HEK293T (cell line): ENCODE measurements at places on chromosomes 16 and 17.
A peak's percentile ranks its signal among the peaks of the same experiment; 100 is the strongest.

GRCh38 chr16:15898654-15899053 lies 10.3 kb upstream of the CEP20 start:
- no peak for DNase-seq

DNA sequence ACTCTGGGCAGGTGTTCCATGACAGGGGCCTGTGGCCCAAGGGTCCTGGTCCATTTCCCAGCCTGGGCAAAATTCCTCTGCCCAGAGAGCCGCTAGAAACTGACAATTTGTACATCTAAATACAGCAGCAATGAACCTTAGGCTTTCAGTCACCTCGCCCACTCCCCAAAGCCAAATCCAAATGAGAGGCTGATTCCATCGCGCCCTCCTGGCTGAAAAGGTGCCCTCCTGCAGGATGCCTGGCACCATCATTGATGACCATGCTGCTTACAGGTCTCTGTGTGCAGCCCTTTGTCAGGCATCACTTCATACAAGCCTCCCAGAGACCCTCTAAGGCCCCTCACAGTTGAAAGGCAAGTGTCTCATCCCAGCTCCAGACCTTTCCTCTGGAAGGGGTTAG lies 114.7 kb downstream of the C16orf78 start:
- no peak for DNase-seq

DNA sequence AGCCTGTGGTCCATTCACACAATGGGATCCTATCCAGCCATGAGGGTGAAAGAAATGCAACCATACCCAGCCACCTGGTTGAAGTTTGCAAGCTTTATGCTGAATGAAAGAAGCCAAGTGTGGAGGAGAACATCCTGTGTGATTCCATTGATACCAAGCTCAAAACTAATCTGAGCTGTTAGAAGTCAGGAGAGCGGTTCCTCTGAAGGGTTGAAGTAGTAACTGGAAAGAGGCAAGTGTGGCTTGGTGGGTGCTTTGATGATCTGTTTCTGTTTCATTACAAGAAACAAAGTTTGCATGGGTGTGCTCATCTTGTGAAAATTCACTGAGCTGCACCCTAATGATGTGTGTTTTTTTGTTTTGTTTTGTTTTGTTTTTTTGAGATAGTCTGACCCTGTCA lies 99.4 kb downstream of the SALL1 start:
- no peak for DNase-seq

- no peak for DNase-seq
Observed at GRCh38 chr17:13558588-13558987, 43.1 kb downstream of the HS3ST3A1 start.

- no peak for DNase-seq
Observed at GRCh38 chr16:2769675-2770056, 7.4 kb downstream of the ELOB start.

- no peak for DNase-seq
Observed at GRCh38 chr16:2987833-2988232, 7.6 kb upstream of the PKMYT1 start.

- DNase-seq = no peak
Observed at GRCh38 chr16:23436951-23437350, 16.0 kb downstream of the COG7 start.

DNA sequence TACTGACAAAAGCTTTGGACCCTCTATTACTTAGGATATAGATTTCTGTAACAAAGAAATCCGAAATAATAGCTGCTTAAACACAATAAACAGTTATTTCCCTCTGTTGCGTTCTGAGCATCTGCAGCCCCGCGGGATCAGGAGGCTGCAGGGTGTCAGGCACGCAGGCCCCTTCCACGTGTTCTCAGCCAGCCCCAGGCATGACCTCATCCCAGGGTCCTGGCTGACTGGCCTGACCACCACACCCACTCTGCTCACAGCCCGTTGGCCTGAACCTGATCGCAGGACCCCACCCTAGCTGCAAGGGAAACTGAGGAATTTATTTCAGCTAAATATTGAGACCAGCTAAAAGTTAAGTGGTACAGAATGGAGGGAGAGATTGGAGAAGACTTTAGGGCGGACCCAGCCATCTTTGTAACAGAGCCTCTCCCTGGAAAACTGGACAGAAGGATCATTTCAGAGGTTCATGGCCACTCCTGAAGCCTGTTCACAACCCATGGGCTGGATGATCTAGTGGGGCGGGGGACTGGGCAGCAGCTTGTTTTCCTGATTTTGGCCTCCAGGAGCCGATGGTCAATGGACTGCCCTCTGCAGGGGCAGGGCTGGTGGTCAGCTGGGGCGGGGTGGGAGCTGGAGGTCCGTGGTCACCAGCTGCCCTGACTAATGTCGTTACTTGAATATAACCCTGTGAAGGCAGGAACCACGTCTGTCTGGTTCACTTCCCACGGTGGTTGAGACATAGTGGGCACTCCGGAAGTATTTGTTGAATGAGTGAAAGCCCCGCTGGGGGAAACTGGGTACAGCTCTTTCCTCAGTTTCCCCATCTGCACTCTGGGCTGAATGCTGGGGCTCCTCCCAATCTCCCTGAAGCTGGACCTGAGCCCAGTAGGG lies 10.9 kb downstream of the CETP start:
- DNase-seq = no peak

DNA sequence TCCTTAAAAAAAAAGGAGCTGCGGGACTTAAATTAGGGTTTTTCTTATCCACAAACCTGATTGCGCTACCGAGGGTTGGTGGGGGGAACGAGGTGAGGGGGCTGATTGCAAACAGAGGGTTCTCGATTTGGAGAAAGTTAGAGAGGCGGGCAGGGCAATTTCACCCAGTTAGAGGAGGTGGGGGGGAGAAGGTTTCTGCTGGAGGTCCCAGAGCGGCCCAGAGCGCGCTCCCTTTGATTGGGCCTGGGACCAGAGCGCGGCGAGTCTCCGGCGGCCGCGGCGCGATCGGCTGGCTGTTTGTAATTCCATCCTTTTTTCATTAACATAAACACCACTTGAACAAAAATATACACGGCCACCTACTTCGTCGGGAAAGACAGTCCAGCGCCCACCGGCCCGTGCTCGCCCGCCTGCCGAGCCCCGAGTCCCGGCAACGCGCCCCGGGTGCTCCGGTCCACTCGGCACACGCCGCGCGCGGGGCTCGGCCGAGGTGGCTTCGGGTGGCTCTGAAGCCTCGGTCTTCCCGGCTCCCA lies 13.3 kb upstream of the FOXF1 start:
- no peak for DNase-seq

- DNase-seq = no peak
Observed at GRCh38 chr16:81623365-81624102, 155.6 kb upstream of the PLCG2 start.

DNA sequence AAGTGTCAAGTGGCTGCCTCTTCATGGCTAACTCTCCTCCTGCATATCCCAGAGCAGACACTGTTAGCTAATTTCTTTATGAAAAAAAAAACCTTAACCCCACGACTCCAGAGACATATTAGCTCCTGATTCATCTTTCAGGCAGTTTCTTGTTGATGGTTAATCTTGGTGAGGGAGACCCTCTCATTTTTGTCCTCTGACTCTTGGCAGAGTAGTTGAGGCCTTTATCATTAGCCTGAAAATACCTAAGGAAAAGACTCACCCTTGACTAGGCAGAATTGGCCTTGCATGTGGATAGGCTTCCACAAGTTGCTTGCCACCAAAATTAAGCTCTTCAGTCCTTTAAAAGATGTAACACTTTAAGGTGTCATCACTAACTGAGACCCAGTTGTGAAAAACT lies 4.0 kb downstream of the CRYBA1 start:
- no peak for DNase-seq

DNA sequence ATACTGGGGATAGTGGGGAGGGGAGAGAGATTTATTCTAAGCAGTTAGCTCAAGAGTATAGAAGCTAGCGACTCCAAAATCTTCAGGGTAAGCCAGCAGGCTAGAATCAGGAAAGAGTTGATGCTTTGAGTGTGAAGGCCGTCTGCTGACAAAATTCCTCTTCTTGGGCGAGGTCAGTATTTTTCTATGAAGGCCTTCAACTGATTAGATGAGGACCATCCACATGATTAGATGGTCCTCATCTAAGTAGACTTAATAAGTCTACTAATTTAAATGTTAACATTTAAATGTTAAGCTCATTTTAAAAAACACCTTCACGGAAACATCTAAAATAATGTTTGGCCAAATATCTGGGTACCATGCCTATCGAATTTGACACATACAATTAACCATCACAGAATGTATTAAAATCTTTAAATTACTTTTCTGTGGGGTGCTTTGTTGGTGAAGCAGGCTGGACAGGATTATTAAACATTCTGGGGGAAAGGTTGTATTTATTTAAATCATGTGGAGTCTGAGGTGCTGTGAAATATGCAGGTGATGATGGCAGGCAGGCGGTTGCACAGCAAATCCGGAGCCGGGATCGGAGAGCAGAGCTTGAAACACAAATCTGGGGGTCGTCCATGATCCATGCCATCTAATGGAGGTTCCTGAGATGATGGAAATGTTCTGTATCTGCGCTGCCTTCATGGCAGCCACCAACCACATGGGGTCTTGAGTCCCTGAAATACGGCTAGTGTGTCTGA lies 49.8 kb upstream of the ADORA2B start:
- DNase-seq = no peak

GRCh38 chr16:2979669-2980226 lies 498 bp downstream of the PKMYT1 start:
- peak; percentile 32 for DNase-seq

GRCh38 chr17:8949061-8949661 lies 16.3 kb downstream of the PIK3R5 start:
- DNase-seq = no peak

- no peak for DNase-seq
Observed at GRCh38 chr17:68127914-68128313, 92.4 kb downstream of the KPNA2 start.

GRCh38 chr17:27290916-27291598 lies 2.9 kb upstream of the WSB1 start:
- DNase-seq = no peak

DNA sequence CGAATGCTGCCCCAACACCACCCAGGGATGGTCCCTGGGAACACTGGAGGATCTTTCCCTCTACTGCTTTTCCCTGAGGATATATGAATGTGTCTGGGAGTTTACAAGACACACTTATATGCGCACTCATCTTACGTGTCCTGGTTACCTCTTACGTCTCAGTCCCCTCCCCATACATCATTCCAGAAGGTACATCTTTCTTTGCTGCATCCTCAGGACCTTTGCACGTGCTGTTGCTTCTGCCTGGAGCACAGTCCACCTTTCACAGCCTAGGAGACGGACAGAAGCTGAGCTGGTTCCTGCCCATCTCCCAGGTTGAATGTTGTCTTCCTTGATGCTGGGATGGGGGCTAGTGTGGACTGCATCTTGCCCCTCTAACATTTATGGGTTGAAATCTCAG lies 153.0 kb upstream of the FOXF1 start:
- no peak for DNase-seq

DNA sequence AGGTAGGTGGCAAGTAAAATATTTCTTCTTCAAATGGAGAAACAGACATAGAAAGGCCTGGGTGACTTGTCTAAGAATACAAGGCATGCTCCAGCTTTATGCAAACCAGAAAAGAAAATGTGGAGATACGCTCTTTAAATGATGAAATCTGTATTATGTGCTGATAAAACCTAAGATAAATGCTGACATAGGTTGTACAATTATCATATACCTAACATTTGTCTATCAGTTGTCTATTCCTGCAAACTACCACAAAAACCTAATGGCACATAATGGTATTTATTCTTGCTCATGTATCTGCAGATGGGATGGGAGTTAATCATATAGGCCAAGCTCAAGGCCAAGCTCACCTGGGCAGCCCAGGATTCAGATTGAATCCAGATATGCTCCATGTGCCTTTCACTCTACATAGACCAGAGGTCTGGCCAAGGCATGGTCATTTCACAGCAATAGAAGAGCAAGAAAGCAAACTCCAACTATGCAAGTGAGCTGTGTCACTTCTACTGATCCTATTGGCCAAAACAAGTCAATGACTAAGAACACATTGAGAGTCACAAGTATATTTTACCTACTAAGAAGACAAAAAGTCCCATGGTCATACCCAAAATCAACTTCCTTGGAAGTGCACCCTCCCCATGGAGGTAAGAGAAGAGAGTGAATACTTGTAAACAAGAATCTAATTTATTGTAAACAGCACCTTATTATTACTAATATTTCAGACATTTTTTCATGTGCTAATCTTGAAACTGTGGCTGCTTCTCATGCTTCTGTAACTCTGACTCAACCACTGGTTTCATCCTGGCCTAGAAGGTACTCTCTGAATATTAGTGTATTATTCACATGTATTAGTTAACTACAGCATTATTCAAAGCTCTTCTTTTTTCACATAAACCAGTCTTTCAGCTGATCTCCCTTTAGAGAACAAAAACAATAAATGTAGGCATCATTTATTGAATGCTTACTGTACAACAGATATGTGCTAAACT lies 270.7 kb upstream of the SOX9 start:
- no peak for DNase-seq

DNA sequence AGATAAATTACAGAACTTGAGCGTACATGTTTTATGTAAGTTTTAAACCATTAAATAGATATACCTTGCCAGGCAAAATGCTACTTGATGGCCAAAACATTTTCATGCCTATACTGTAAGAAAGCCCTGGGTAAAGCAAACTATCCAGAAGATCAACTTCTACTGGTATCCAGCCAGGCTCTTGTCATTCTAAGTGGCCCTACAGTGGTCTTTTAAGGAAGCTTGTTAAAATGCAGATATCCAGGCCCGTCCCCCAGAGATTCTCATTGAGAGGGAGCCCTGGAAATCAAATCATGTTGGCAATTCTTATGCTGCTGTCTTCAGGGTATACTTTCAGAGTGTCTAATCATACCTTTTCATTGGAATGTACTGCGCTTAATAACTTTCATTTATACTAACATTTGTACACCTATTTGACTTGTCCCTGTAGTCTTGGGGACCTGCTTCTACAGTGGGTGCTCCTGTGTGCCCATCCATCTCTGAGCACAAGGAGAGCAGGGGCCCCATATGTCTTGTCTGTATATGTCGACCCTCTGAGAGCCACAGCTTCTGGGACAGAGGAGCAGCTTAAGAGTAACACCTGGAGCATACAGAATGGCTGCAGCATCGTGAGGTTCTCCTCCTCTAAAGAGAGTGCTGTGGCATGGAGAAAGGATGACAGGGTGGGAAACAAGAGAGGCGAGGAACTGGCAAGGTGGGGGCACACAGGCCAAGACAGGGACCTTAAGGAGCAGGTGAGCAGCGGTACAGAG lies 43.6 kb upstream of the ANKFY1 start:
- DNase-seq = no peak

DNA sequence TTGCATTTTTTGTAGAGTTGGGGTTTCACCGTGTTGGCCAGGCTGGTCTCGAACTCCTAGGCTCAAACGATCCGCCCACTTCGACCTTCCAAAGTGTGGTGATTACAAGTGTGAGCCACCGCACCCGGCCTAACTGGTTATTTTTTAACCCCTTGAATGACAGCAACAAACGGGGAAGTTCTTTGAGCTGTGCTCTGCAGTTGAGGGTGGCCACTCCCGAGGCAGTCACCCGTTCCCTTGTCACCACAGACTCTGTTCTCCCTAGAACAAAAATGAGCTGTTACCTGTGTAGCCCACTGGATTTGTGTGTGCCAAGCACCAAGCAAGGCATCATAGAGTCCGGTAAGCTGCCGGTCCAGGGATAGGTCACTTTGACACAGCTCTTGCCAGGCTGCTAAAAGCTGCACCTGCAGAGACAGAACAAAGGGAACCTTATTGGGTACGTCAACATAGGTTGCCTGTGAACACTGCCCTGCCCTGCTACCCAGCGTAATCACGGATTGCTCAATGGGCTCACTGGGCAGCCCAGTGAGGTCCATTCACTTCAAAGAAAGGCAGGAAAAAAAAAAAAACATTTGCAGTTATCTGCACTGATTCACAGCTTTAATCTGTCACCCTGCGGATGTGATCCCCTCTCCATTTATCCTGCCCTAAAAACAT lies 19.6 kb downstream of the COG7 start:
- DNase-seq = no peak
